ENCODE measurements at places on chromosomes 7 and 10.

DNA sequence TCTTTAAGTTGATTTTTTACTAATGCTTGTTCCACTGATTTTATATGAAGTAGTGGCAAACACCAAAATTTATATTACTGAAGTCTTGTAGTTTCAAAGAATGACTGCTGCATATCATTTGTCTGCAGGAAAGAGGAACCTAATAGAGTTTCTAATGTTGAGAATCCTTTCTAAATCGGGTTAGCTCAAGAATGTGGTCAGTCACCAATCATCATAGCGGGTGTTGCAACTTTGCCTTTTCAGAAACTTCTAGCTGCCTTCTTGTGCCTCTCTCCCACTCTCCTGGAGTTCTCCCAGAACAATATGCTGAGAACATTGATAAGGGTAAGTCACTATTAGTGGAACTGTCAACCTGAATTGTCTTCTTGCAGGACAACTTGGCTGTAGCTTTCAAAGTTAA, 524.8 kb upstream of the SORCS1 start:
- DNase-seq = no peak

GRCh38 chr10:110168601-110169481, 38.6 kb upstream of the MXI1 start:
- DNase-seq = no peak

DNA sequence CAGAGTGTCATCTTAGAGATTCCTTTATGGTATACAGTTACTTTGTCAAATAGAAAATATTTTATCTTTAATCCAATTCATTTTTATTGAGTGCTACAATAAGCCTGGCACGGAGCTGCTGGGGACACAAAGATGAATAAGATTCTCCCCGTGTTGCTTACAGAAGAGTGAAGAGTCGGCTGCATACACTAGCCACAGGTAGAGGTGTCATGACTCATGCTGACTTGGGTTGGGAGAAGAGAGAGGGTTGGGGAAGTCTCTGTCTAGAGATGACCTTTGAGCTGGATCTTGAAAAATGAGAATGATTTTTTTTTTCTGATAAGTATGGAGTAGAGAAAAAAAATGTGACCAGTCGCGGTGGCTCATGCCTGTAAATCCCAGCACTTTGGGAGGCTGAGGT, 289.9 kb upstream of the CELF2 start:
- no peak for DNase-seq

GRCh38 chr10:28403090-28403489, 100.2 kb upstream of the MPP7 start:
- no peak for DNase-seq

DNA sequence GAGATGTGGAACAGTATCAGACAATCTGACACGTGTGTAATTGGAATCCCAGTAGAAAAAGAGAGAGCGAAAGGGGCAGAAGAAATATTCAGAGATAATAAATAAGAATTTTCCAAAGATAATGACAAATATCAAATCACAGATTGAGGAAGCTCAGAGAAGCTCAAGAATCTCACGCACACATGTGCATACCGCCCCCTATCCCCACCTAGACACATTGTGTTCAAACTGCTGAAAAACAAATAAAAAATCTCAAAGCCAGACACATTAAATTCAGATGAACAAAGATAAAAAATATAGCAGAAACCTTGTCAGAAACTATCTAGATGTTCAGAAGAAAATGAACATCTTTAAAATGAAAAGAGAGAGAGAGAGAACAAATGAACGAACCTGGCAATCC, 17.2 kb downstream of the SFR1 start:
- DNase-seq = no peak

DNA sequence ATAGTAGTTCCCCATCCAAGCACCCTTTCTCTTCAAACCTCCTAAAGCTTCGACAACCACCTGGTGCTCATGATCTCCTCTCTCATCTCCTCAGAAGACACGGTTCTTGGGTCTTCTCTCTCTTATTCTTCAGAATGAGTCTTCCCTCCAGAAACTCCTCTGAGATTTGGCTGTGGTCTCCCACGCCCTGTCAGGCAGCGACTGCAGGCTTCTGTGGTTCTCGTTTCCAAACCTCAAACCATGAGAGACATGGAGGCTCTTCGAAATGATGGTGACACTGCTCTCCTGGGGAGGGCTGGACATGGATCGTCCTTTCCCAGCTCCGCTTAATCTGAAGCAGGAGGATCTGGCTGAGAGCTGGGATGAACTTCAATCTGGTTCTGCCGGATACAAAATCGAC, 78.6 kb upstream of the PITRM1 start:
- DNase-seq = no peak

DNA sequence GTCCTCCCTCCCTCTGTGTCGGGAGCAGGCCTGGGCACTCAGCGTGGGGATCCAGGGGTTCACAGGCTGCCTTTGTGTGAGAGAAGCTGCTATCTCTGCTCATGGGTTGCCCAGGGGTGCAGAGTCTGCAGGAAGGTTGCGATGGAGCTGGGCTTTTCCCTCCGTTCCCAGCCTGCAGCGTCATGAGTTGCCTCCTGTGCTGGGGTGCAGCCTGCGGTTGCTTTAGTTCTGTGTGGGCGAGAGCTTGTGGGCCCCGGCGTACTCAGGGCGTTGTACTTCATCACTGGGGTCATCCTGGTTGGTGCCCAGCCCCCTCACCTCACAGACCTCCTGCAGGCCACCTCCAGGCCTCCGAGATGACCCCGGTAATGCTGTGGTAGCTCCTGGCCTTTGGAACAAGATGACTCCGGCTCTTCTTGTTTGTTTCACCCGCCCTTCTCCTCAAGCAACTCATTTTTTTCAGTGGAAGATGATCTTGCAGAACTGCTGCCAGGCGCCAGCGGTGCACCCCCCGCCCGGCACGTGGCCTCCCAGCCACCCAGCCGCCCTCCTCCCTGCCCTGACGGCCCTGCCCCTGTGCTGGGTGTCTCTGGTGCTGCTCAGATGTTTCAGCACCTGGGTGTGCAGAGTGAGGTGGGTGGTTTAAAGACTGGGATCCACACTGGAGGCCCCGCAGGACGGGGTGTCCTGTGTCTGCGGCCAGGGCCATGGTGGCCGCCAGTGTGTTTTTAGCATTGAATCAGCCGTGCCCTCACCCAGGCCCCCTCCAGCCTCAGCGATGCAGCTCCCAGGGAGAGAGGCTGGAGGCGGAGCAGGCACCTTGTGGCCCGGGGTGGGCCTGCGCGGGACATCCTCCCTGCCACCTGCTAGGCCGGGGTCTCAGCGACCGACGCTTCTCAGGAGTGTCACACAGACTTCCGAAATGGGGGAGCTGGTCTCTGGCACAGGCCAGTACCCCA, 7.2 kb downstream of the AP5Z1 start:
- DNase-seq = no peak

Data from stimulated activated CD8-positive, alpha-beta memory T cell treated with anti-CD3 and anti-CD28 coated beads, Interleukin-7, amount 100 ng/mL, for 1 hour (primary cell).